ENCODE measurements at places on chromosomes 2 and 18.

GRCh38 chr2:217953011-217953481 lies 49.7 kb downstream of the TNS1 start:
- no peak for DNase-seq

GRCh38 chr18:61471541-61471940 lies 138.3 kb downstream of the CDH20 start:
- no peak for DNase-seq

DNA sequence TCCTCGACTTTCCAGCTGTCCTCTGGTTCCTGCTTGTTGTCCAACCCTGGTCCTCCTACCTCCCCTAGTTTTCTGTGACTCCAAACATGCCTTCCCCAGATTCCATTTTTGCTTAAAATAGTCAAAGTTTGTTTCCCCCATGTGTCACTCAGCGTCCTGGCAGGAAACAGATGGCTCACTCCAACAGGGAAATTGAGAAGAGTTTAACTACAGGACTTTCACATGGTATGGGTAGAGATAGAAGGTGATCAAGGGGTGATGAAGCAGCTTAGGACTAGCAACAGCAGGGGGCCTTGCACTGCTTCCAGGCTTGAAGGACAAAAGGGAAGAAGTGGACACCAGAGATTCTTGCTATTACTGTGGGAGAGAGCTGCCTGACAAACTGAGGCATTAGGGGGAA lies 6.1 kb upstream of the CUL3 start:
- DNase-seq: no peak

- no peak for DNase-seq
Observed at GRCh38 chr18:77960791-77961410, 711.3 kb downstream of the GALR1 start.

DNA sequence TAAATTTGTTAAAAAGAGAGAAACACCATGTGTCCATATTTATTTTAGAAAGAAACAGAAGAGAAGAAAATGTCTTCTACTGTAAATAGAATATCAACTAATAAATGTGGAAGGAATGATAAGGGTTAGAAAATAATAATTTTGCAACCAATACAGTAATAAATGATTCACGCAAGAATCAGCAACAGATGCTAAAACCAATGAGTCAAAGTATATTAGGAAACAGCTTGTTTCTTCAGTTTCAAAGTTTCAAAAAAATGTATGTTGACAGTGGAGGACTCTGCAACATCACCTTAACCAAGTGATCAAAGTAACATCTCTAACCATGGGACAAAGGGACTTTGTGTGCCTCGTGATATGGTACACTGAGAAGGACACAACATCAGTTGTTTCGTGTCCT lies 147.0 kb downstream of the TWIST2 start:
- no peak for DNase-seq

- DNase-seq: no peak
Observed at GRCh38 chr2:157468931-157469708, 25.2 kb upstream of the CYTIP start.

DNA sequence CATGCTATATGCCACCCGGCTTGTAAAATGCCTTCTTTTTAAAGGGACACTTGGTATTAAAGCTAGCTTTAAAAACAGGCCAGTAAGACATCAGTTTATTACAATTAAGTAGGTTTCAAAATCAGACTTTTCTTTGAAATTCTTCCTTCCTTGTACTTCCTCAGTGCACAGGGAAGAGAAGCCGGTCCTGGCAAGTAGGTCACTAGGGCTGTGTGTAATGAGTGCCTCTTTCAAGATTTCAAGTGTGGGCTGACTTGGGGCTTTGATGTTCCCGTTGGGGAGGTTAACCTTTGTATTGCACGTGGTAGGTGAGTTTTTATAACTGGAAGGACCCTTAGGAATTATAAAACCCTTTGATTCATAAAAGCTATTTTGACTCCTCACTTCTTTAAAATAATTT lies 566.4 kb upstream of the ID2 start:
- no peak for DNase-seq

GRCh38 chr2:127392828-127393578 lies 5.2 kb upstream of the MAP3K2 start:
- no peak for DNase-seq

DNA sequence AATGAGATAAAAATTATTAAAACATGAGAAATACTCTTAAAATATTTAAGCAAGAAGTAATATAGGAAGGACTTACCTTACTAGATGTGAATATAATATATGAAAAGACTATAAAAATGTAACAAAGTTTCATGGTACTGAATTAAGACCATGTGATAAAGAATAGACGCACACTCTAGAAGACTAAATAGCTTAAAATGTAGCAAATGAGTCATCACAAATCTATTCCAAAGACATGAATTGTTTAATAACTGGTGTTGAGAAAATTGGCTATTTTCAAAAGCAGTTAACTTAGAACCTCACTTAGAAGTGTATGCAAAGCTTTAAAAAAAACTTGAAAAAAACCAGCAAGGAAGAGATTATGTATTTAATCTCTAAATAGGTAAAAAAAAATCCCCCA lies 64.1 kb downstream of the POLE4 start:
- no peak for DNase-seq

GRCh38 chr2:108385411-108386071 lies 7.8 kb downstream of the SULT1C4 start:
- DNase-seq: no peak

DNA sequence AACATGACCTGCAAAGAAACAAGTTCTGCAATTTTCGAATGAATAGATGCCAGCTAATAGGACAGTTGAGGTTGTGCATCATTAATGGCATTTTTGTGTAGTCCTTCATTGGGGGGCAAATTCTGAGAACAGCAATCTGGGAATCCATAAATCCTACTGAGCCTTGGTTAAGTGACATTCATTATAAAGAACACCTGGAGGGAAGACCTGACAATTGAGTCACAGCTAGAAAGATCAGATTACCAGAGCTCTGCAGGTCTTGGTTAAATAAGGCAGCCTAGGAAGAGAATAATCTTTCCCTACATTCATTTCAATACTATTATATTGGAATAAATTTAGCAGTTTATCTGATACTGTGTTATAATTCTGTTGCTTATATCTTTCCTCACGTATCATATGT lies 14.3 kb downstream of the KCNH7 start:
- no peak for DNase-seq

DNA sequence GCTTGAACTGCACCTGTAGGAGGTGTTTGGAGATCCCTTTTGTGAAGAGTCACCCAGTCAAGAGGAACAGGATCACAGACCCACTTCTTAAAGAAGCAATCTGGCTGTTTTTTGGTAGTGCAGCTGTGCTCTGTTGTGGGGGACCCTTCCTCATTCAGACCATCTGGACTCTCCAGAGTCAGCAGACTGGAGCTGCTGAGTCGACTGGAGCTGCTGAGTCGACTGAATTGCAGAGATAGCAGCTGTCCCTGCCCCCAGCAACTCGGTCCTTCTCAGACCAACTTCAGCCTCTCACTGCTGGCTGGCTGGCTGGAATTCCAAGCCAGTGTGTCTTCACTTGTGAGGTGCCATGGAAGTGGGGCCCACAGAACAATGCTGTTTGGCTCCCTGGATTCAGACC lies 56.8 kb downstream of the GTF3C3 start:
- no peak for DNase-seq

GRCh38 chr18:59823596-59824195 lies 76.1 kb upstream of the PMAIP1 start:
- peak; percentile 81 for DNase-seq

GRCh38 chr18:48806551-48807261 lies 144.1 kb downstream of the SMAD7 start:
- peak; percentile 18 for DNase-seq

DNA sequence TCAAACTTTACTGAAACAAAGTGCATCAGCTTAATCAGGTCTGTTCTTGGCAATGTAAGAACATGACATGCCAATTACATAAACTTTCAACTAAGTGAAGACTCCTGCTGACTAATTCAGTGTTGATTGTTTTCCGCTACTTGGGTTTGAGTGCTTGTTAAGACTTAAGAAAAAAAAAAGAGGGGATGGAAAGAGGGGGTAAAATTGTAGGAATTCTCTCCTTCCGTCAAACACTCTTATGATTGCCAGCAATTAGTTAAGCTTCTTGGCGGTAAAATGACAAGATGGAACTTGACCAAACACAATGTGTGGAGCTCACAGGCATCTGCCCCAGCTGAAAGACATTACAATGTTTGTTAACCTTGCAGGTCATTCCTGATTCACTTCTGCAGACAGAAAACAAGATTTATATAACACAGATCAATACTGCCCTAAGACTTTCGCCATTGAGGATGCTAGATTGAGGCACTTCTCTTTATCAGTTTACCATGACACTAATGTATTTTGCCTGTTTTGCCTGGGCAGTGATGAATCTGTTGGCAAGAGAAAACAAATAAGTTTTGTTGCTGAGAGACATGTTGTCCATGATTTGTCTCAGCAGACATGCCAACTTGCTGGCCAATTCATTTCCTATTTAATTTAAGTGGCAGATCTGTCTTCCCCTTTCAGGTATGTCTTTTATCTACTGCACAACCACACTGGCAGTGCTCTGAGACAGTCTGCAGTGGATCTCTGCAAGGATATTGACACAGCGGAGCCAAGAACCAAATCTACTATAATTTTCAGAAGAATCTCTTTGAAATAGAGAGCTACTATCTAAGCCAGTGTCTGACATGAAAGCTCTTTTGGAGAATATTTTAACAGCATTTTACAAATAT lies 410.0 kb upstream of the KCNH7 start:
- no peak for DNase-seq

GRCh38 chr18:69127873-69128500 lies 272.7 kb upstream of the DOK6 start:
- peak; percentile 86 for DNase-seq

Data from skin of body (tissue), 3 donors.